Foreskin fibroblast (primary cell): ENCODE measurements at places on chromosomes 5 and 9.

GRCh38 chr5:168275940-168276339, 15.5 kb upstream of the WWC1 start:
- DNase-seq, result no peak

DNA sequence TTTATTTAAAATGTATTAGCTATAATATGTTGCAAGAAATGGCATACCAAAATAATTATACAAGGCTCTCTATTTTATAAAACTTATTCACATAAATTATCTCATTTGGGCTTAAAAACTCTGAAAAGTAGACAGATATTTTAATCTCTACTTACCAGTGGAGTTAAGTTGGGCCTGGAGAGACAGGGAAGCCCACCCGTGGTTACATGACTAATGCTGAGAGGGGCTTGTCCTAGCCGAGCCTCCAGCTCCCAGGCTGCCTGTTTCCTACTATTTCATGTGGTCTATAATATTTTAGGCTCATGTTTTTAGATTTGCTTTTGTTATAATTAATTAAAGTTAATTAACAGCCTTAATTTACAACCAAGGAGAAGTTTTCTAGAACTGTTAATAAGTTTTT, 20.9 kb upstream of the ASPN start:
- DNase-seq, result no peak

GRCh38 chr5:91211997-91212713, 171.0 kb downstream of the ARRDC3 start:
- DNase-seq, result peak; percentile 73

- DNase-seq, result peak; percentile 88
Observed at GRCh38 chr9:110180511-110181434, 27.2 kb downstream of the C9orf152 start.

DNA sequence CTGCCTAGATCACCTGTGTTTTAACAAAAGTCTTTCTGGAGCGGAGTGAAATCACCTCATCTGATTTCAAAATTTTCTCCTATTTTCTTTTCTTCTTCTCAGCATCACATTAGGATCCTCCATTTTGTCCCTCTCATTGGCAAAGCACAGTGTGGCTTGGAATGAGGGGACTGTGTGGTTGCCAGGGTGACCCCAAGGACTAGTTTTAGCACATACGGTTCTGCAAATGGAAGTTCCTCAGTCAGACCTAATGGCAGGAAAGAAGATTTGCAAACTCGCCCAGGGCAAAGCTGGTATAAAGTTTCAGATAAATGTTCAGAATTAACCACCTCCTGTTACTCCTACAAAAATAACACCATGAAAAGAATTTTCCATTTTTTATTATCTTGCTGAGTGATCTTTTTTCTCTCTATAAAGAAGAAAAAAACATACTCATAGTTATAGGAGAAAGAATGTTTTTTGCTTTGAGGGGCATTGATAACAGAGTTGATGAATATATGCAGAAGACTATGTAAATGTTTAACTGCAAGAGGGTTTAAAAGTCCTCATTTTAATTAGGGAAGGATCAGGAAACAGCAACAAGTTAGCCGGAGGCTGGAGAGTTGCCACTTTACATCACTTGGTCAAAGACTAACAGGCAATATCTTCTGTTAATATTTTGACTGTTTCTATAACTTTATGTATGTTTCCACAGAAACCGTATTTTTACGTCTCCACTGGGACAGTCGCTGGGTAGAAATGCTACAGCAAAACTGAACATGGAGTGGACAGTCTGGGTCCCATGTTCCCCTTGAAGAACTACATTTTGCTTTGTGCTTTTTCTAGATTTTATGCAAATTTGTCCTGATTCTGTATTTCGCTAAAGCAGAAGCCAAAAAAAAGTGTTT, 257.8 kb downstream of the NR2F1-AS1 start:
- DNase-seq, result no peak

GRCh38 chr9:91689006-91689405, 261.0 kb downstream of the ROR2 start:
- no peak for DNase-seq

GRCh38 chr9:105027084-105027483, 99.1 kb upstream of the ABCA1 start:
- DNase-seq, result peak; percentile 31

DNA sequence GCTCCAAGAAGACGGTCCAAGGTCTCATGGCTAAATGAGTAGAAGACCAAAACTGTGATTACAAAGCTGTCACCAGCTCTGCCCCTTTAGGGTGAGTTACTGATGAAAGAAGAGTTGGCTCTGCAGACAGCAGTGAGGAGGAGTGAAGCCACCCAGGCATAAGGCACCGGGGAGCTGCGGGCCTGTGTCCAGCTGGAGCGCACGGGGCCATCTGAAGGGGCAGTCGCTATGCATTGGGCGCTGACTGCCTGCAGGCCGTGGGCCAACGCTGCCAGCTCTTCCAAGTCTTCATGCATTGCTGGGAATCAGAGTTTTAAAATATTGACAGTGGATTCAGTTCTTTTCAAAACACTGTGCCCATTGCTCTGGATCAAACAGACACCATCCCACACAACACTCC, 70.3 kb downstream of the DAPK1 start:
- DNase-seq, result no peak

DNA sequence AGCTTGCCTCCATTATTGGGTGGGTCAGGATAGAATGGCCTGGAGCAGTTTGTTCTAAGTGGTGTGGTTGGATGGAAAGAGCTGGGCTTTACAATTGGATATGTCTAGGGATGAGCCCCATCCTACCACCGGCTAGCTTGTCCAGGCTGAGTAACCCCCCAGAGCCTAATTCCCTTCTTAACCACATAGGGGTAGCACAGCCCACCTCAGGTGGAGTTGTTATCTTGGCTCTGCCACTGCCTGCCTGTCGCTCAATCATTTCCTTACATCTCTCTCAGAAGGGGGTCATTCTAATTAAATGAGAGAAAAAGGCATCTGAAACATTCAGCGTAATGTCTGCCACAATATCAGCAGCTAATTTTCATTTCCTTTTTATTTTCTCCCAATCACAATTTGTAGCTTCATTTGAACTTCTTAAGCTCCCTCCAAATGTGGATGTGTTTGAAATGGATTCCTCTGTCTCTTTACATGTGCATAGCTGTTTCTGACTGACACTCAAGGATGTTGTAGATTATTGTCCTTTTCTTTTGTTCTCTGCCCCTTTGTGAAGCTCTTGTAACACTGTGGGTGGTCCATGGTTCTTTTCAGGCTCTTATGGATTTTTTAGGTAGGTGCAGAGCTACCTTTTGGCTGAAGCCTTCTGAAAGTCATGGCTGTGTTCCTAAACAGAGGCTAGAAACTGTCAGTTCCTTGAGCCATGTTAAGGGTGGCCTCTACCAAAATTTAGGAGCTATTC, 383.1 kb upstream of the KLF4 start:
- DNase-seq, result no peak

DNA sequence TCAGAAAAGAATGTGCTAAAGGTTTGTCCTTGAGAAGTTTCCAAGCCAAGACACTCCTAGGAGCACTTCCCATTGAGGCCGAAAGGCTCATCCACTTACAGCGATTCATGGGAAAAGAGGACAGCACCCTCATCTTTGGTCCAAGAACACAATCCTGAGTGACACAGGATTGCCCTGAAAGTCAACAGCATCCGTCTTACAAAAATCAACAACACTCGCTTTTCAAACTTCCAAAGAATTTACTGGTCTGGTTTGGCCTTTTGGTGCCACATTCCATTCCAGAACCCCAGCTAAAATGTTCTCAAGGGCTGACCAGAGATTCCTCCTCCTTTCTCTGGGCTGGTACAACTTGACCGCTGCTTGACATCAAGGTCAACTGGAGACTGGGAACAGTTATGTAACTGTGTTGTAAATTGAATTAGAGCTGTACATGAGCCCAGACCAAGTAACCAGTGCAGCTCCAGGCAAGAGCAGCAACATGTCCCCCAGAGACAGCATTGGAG, 415.8 kb upstream of the PIK3R1 start:
- DNase-seq, result peak; percentile 52

GRCh38 chr9:30065888-30066287, 2318.6 kb upstream of the ACO1 start:
- no peak for DNase-seq

DNA sequence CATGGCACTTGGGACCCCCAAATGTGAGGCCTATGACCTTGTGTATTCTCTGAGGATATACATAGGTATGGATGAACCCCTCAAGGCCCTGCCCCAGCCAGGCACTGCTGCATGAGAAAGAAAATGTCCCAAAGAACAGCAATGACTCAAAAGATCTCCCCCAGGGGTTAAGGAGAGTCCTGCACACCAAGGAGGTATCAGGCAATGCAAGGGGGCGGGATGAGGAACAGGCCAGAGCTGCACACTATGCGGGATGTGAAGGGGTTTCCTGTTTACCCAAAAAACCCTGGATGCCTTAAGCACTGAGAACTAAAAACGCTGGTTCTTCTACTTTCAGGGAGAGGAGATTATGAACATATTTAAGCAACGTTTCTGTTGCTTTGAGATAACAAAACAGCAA, 3.4 kb downstream of the RAPGEF1 start:
- no peak for DNase-seq

DNA sequence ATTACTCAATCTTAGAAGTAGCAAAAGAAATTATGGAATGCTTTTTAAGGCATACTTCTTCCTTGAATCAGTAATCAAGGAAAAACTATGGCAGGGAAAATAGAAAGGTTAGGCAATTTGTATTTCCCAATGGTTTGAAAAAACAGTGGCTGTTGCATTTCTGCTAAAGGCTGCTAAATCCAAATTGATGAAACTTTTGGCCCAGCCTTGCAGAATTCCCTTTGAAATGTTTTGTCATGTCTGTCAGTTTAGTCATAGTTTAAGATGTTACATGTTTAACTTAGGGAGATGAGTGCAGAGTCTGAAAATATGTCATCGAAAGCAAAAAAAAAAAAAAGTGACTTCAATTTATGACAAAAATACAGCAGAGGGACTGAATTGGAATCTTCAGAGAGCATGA, 878.9 kb upstream of the WWC1 start:
- DNase-seq, result no peak

DNA sequence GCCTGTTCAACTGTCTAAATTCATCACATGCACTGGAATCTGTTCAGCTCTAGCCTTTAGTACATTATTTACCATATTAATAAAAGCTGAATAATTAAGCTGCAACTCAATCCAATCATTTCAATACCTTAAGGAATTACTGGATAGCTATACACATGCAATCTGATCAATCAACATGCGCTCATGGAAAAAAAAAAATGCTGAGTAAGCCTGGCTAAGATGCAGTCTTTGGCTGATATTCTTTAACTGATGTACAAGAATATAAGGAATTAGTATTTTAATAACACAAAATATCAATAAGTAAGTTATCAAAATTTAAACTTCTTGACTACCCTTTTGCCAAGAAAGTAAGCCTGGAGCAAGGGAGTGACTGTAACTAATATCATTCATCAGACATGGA, 15.9 kb downstream of the EFNA5 start:
- DNase-seq, result no peak

- DNase-seq, result peak; percentile 85
Observed at GRCh38 chr5:93294199-93294598, 286.8 kb downstream of the NR2F1-AS1 start.

- DNase-seq, result no peak
Observed at GRCh38 chr5:82813861-82814260, 263.3 kb downstream of the TMEM167A start.

GRCh38 chr5:65327582-65327981, 154.1 kb downstream of the ADAMTS6 start:
- DNase-seq, result no peak

DNA sequence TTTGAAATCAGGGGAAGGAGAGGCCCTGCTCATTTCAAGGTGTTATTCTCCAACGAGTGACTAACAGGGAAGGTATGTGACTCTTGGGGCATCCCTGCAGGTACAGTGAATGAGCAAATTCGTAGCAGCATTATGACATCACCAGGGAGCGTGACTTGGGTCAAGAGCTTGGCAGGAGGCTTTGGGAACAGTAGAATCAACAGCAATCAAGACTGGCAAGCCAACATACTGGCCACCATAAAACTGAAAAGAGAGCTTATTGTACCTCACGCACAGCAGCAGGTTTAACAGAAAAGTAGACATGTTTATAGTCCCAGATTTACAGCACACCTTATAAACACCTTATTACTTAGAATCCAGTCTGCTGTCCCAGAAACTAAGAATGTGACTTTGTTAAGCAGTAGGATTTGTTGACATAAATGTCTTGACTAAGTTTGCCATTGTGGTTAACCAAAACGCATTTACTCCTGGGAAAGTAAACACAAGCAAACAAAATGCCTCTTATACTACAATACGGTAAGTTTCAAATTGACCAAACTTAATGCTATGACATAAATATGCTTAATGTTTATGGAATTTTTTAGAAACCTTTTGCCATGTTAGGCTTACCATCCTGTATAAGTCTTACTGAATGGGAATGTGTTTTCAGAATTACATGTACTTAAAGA, 297.8 kb downstream of the NPR3 start:
- no peak for DNase-seq

- no peak for DNase-seq
Observed at GRCh38 chr5:127223256-127223974, 67.2 kb upstream of the MEGF10 start.

- no peak for DNase-seq
Observed at GRCh38 chr5:23684103-23684502, 176.7 kb downstream of the PRDM9 start.

GRCh38 chr9:115983366-115983765, 170.2 kb upstream of the PAPPA start:
- DNase-seq, result no peak

GRCh38 chr5:113178073-113178779, 201.6 kb downstream of the DCP2 start:
- no peak for DNase-seq

GRCh38 chr9:106312906-106313305, 550.1 kb upstream of the ZNF462 start:
- DNase-seq, result no peak

DNA sequence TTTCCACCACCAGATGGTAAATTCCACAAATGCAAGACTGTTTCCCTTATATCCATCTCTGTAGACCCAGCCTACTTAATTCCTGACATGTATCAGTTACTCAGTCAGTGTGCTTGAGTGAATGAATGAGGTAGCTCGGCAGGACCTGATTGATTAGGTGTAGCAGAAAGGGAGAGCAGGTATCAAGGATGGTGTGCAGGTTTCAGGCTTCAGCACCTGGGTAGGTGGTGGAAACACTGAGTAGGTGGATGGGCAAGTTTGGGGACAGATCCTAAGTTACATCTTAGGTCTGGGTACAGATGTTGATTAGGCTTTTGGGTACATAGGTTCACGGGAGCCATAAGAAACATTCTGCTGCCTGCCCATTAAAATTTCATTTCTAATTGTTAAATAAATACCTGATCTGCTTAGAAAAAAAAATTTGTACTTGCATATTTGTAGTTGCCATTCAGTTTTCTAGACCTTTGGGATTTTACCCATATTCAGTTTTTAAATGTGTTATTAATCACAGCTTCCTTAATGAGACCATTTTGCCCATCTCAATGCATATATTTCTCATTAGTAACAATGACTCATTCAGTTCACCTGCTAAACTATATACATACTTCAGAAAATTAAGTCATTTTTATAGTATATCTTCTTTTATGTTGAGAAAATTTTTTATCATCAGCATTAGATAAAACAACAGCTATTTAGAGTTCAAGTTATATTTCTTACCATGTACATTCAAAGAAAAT, 111.8 kb downstream of the INIP start:
- no peak for DNase-seq
